ENCODE measurements at places on chromosomes 5 and 9.

- no peak for DNase-seq
These were observed 608 bp downstream of the ENTR1 start for GRCh38 chr9:136409557-136410455.

- DNase-seq, result no peak
These were observed 110.0 kb downstream of the ENC1 start for GRCh38 chr5:74530326-74531050.

GRCh38 chr9:88926781-88927505 lies 64.3 kb upstream of the S1PR3 start:
- DNase-seq, result no peak

- no peak for DNase-seq
These were observed 61.4 kb upstream of the ALDH1B1 start for GRCh38 chr9:38331141-38331540.

DNA sequence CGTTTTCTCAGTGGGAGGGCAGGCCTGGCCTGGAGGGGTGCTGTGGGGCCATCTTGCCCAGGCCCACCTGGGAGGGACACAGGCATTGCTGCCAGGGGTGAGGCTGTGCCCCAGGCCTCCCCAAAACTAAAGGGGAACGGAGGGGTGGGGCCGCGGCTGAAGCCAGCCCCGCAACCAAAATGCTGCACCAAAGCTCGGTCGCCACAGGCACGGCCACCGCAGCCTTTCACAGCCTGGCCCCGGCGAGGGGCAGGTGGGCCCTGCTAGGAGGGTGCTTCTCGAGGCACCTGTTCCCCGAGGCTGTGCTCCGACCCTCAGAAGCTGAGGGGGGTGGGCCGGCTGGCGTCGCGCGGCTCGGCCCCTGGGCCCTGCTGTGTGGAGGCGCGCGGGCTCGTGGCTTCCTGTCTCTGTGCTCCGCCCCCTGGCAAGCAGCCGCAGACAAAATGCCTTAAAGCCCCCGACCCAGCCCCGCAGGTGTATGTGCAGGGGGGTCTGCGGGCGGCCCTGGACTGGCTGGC lies 57.6 kb downstream of the JAK2 start:
- DNase-seq, result no peak

DNA sequence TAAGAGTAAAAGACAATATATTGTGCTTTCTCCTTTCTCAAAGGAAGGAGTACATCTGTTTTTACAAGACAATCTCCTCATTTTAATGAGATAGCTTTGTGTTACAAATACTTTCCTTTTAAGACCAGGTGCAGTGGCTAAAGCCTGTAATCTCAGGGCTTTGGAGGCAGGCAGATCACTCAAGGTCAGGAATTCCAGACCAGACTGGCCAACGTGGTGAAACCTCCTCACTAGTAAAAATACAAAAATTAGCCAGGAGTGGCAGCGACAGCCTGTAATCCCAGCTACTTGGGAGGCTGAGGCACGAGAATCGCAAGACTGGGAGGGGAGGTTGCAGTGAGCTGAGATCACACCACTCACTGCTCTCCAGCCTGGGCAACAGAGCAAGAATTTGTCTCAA lies 11.8 kb downstream of the TMEM161B start:
- no peak for DNase-seq

- no peak for DNase-seq
These were observed 110.3 kb upstream of the TBC1D2 start for GRCh38 chr9:98365781-98366180.

All from heart right ventricle (tissue), 16 donors.